ENCODE measurements at places on chromosomes 16 and 17.

GRCh38 chr17:79211061-79211770, 136.6 kb downstream of the ENGASE start:
- DNase-seq = no peak

- DNase-seq = no peak
Measured at GRCh38 chr16:8864480-8865110, 4.2 kb downstream of the CARHSP1 start.

- no peak for DNase-seq
Measured at GRCh38 chr17:54876656-54877195, 23.9 kb upstream of the TOM1L1 start.

DNA sequence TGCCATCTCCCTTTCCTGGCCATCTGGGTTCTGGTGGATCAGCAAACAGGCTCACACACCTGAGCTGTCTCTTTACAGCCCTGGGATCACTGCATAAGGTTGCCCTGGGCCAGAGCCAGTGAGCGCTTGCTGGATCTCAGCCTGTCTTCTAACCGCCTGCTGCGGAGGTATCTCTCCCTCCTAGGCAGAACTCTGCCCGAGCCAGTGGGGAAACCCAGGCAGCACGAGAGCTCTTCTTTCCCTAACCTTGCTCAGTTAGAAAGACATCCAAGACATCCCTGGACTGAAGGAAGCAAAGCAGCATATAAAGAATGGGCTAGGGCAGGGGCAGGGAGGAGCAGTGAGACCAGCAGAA, 6.4 kb downstream of the HAS3 start:
- DNase-seq = no peak

DNA sequence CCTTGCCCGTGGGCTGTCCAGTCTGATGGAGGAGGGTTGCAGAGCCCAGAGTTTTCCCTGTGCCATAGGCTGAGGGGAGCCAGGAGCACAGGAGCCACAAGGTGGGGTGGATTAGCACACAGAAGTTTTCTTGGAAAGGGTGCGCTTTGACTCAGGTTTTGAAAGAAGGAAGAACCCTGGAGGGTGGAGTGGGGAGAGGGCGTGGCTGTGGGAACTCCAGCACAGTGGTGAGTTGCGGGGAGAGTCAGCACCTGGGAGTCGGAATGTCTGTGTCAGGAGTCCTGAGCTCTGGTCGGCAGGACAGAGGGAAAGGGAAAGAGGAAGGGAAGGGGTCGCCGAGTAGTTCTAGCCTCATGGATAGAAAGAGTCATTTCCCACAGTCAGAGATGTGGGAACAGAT, 8.9 kb upstream of the KRT14 start:
- no peak for DNase-seq

- no peak for DNase-seq
Measured at GRCh38 chr17:79039886-79040285, 15.9 kb downstream of the C1QTNF1 start.

GRCh38 chr17:66915204-66915611, 49.3 kb upstream of the CACNG4 start:
- DNase-seq = peak; percentile 43

DNA sequence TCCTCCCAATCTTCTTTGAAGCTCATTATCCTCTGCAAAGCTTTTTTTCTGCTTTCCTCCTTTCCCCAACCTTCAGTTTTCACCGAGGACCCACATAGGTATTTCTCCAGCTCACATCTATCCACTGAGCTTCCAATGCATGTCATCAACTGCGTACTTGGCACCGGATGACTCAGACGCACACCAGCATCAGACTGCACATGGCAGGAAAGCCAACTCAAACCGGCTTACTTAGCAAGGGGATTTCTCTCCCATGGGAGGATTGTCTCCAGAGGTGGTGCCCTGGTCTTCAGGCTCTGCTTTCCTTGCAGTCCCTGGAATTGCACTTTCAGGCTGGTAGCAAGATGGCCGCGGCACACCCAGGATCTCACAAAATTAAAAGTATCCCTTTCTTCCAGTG, 1.7 kb upstream of the AKTIP start:
- DNase-seq = peak; percentile 31

GRCh38 chr17:35046245-35046644, 17.3 kb downstream of the RFFL start:
- DNase-seq = no peak

DNA sequence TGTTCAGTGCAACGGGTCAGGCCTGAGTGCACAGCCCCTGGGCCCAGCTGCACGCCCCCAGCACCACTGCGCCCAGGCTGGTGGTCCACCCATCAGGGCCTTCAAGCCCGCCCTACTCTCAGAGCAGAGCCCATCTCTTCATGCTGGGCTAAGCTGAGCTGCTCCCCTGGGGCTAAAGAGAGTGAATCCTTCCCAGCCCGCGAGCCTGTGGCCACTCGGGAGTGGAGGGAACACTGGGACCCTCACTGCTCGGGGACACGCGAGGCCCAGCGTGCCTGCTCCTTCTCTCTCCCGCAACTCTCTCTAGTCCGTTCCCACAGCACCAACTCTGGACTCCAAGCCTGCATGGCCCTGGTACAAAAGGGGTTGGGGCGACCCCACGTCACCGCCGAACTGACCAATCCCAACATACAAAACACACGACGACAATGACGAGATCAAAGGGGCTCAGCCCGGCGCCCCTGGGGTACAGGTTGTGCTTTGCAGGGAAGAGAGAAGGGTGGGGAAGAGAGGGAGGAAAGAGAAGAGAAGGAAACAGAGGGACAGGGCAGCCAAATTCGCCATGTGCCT, 4.1 kb upstream of the SIRT7 start:
- DNase-seq = no peak

- no peak for DNase-seq
Measured at GRCh38 chr17:42463976-42464400, 5.3 kb downstream of the ATP6V0A1 start.
